ENCODE measurements at places on chromosomes 4 and X. TPM values are rescaled to one million over a fixed set of nuclear protein-coding genes. Genes with fewer than 3 reads are reported as not detected.

DNA sequence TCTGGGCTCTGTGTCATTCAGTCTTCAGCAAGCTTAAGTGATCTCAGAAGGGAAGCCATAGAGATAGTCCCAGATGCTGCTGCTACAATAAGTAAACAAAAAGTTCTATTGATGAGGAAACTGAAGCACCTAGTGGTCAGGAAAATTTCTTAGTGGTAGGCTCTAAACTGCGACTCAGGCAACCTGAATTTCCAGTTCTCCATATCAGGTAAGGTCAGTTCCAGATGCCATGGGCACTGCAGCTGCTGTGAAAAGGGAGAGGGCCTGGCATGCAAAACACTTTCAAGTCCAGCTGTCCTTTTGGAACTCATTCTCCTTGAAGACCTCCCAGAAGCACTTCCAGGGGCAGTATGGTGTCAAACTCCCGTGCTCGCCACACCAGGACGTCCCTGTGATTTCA is 46.2 kb downstream of the REELD1 start:
- no peak for DNase-seq

DNA sequence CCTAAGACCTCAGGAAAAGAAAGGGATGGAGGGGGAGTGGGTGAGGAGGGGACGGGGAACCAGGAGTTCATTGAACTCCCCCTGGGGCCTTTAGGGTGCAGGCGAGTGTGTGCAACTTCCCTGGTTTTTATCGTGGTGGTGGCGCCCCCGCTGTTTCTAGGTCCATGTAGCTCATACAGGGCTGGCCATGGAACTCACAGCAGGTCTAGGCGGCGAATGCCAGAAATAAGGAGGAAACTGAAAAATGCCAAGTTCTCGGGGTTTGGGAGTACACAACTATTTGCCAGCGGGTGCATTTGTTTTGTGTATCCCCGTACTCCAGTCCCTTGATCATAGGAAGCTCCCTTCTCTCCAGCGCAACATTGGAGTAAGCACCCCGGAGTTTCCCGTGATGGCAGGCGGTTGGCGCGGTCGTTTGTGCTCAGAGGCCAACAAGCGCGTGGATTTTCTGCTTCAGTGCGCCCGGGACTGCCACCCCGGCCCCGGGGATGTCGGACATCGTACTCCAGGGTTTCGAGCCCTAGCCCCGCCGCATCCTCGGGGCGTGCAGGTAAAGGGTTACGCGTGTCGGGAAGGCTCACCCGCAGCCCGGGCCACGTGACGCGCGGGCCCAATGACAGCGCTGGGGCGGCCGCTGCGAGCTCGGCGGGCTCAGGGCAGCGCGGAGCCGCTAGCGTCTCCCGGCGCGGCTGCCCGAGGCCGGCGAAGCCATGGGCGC is 208.9 kb downstream of the NWD2 start:
- DNase-seq: peak; percentile 43

The PGRMC1 gene
- total RNA-seq: 38.0 TPM

DNA sequence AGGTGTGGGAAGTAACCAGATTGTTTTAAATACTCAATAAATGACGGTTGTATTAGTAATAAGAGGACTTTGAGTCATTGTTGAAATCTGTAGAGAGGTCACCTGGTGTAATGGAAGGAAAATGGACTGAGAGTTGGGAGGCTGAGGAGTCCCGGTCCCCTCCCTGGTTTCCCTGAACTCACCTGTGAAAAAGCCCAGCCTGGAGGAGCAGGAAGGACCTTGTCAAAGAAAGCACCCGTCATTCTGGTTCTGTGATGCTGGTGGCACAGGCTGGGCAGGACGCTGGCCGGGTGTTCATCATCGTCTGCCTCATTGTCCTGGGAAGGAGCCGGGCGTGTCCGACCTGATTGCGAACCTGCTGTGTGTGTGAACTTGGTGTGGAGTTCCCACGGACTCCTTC is 70.8 kb downstream of the SORCS2 start:
- no peak for DNase-seq

- DNase-seq: no peak
Measured at GRCh38 chr4:184280591-184281071, 63.0 kb upstream of the ENPP6 start.

The SPATA4 gene
- total RNA-seq: not detected

DNA sequence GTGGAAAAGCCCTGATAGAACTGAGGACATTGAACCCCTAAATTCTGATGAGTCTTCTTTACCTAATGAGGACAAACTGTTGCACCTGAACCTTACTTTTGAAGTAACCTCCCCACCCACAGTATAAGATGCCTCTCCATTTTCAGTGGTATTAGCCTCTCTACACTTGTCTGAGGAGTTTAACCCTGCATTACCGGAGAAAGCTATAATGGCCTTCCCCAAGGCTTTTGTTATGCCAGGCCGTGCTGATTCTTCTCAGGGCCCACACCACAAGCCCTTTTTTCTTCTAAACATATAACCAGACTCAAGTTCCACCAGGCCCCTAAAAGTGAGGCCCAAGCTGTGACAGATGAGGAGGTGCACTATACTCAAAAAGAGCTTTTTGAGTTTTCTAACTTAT is 345.8 kb upstream of the GRID2 start:
- DNase-seq: no peak

DNA sequence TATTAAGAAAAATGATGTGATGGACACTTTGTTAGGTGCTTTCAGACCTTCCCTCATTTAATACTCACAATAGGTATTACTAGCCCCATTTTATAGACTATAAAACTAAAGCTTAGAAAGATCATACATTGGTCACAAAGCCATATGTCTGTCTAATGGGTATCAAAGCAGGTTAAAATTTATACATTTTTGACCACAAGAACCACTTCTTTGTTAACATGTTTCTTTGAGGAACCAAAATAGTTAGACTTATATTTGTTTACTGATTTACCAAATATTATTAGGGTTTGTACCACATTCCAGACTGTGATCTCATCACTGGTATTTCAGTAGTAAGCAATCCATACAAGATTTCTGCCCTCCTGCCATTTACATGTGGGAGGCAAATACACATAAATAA is 363.3 kb downstream of the NAF1 start:
- no peak for DNase-seq

DNA sequence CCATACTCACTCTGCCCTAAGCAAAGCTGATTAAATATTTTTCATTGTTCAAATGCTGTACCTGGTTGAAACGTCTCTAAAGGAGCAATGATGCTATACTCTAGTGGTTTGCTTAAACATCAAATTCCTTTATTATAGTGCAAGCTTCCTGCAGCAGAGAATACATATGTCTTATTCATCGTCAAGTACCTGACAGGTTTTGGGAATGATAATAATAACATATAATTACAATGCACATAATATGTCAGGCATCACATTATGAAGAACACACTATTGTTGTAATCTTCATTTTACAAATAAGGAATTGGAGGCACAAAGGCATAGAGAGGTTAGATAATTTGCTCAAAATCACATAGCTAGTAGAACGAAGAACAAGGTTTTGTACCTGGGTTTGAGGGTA is 151.6 kb downstream of the GRIA2 start:
- DNase-seq: no peak

The FHL1 gene
- total RNA-seq: 255 TPM

DNA sequence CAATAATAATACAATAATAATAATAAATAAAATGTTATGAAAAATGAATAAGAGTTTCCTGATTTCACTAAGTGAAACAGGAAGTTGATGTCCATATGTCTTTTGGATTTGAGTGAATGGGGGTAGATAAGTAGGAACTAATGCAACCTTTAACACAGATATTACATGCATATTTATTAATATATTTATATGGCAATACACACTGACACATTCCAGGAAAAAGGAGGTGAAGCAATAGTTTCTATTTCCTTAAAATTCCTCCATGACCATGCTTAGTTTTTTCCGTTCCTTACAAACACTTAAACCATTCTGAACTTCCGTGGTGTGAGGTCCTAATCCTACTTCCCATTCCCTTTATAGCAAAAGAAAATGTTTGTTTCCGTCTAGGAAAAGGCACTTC is 48.3 kb downstream of the ATXN3L start:
- DNase-seq: no peak

DNA sequence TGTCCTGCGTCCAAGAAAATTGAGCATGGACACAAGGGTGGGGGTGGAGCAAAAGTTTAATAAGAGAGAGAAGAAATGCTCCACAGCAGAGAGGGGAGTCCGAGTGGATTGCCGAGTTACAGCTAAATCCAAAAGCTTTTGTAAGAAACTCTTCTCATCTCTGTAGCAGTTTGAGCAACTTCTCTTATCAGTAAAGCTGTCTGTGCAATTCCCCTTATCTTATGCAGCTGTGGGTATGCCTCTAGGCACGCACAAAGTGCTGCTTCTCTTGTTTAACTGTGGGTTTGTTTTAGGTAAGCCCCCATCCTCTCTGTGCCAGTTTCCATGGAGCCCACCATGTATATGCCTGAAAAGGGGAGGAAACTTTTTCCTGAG is 44.8 kb downstream of the HMGB2 start:
- DNase-seq: no peak

The STIM2 gene
- 13.9 TPM for total RNA-seq

DNA sequence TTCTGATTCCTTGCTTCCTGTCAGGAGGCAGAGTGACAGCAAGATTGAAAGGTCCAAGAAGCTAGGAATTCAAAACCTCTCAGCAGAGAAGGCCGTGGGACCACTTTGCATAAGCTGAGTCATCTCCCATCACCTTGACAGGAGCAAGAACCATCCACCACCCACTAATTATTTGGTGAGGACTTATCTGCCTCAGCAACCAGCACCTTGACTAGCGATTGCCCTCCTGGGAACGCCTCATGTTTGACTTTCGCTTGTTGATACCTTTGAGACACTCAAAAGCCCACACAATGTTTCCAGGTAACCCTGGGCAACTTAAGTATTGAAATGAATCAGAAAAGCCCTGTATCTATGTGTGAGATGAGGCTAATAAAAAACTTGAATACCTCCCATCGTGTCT is 233.5 kb upstream of the GYPA start:
- DNase-seq: no peak

The POU3F4 gene
- not detected for total RNA-seq

DNA sequence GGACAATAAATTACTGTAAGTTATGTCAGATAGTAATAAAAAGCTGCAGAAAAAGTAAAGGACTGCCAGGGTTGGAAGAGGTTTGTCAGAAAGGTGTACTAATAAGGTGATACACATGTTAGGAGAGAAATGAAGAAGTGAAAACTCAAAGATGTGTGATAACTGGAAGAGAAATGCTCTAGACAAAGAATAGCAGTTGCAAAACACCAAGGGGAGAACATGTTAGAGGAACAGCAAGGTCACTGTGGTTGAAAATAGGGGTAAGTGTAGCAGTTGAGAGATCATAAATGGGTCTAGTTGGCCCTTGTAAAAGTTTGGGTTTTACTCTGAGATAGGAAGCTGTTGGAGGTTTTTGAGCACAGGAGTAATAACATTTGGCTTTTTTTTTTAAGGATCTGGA is 46.9 kb downstream of the HSPA4L start:
- no peak for DNase-seq

The TGIF2LX gene
- not detected for total RNA-seq

The ADD1 gene
- 218 TPM for total RNA-seq

DNA sequence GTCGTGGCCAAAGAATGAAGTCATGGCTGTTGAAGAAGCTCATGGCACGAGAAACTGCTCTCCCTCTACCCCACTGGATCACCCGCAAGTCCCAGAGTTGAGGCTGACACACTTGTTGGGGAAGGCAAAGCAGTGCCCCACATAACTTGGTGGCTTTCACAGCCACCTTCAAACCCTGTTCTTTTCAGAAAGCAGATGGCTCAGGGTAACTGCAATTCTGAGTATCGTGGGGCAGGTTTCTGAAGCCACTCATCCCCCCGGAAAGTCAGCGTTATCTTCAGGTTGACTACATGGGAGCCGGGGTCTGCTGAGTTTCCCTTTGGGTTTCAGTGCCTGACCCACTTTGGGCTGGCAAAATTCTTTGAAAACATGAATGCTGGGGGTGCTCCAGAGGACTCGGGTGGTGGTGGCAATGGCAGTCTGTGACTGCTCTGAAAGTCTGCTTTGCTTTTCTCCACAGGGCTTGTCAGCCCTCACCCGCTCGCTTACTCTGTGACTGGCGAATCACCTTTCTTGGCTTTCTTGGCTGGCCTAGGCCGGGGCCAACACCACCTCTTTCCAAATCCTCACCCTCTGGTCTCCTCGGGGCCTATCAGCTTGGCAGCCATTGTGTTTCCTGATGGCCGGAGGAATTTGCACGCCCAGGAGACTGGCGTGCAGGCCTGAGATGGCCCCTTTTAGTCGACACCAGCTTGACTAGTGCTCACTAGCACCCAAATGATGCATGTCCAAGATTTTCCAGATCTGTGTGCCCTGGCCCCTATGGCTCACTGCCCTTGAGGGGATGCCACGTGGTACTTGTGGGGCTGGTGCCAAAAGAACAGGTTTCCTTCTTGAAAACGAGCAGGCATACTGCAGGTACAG is 7.3 kb downstream of the PPP1R3F start:
- no peak for DNase-seq

The TRIM2 gene
- total RNA-seq: 33.7 TPM

The RBMXL3 gene
- not detected for total RNA-seq

The ASB11 gene
- 45.0 TPM for total RNA-seq

DNA sequence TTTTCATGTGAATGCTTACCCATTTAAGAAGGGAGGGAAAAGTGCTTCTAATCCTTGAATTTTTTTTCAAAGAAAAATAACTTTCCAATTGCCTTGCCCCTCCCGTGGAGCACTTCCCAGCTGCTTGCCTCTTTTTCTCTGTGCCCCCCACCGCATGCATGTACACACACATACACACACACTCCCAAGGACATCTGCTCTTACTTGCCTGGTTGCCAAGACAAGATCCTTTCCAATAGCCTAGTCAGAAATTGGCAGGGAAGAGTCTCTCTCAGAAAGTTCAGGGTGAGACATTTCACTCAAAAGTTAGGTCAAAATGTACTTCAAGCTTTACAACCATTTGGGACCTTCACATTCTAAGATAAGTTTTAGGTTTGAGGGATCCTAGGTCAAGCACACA is 10.9 kb downstream of the HHIP start:
- no peak for DNase-seq

The P2RY4 gene
- not detected for total RNA-seq

The PDGFC gene
- 13.6 TPM for total RNA-seq

- peak; percentile 46 for DNase-seq
Measured at GRCh38 chrX:65406532-65406931, 128.1 kb downstream of the LAS1L start.

- peak; percentile 84 for DNase-seq
Measured at GRCh38 chr4:158810487-158811215, 41.8 kb downstream of the FNIP2 start.

DNA sequence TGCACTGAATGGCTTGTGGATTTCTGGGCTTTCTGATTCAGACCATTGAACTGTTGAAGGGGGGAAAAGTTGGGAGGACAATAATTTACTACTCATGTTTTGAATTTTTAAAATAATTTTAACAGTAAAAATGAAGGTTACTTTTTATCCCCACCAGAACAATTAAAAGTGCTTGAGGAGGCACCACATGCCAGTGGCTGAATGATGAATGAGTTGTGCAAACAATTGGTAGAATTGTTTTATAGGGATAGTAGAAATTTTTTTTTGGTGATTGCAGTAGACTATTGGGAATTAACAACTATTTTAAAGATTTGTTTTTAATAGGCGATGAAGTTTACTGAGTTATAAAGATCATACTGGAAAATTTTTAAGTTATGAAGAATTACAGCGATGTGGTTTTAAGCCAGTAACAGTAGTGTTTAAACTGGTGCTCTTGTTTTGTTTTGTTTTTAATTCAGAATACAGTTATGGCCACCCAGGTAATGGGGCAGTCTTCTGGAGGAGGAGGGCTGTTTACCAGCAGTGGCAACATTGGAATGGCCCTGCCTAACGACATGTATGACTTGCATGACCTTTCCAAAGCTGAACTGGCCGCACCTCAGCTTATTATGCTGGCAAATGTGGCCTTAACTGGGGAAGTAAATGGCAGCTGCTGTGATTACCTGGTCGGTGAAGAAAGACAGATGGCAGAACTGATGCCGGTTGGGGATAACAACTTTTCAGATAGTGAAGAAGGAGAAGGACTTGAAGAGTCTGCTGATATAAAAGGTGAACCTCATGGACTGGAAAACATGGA is 2.7 kb downstream of the REST start:
- DNase-seq: no peak

The CT83 gene
- total RNA-seq: not detected
